ENCODE measurements at places on chromosomes 5 and 9. TPM values are rescaled to one million over a fixed set of nuclear protein-coding genes. Genes with fewer than 3 reads are reported as not detected.
A peak's percentile ranks its signal among the peaks of the same experiment; 100 is the strongest.

- H3K4me3 ChIP-seq = no peak overlapping the region
- H3K4me1 ChIP-seq = no peaks in the 10 kb centered on the region
- no peaks in the 10 kb centered on the region for H3K27me3 ChIP-seq
Observed at GRCh38 chr5:82225525-82226172, 52.5 kb downstream of the RPS23 start.

GRCh38 chr5:158589939-158590338 is 509.8 kb downstream of the EBF1 start:
- H3K4me1 ChIP-seq = no peaks in the 10 kb centered on the region
- H3K36me3 ChIP-seq = no peaks in the 10 kb centered on the region
- no peaks in the 10 kb centered on the region for H3K27me3 ChIP-seq
- no peak for DNase-seq

Gene KIAA0825
- total RNA-seq = 34.6 TPM

DNA sequence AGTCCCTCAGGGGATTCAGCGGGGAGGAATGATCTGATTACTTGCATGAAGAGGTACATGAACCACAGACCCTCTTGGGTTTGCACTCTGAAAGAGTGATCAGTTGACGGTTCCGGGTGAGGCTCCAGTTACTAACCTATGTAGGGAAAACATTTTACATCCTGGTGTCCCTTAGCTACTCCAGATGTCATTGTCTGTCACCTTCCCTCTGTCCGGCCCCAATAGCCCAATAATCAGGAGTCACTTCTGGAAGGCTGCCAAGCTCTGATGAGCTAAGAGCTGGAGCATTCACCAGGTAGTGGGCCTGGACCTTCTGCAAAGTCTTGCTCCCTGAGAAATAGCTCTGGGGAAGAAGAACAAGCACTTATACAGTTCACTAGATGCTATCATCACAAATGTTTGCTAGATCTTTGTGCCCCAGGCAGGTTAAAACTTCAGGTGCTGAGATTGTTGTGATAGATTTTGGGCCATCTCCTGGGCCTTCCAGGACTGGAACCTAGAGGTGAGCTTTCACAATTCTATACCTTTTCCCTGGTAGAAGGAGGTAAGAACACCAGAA is 64.5 kb downstream of the ENTREP1 start:
- no peaks in the 10 kb centered on the region for H3K4me1 ChIP-seq
- H3K27ac ChIP-seq = no peak overlapping the region
- no peak overlapping the region for H3K4me3 ChIP-seq

DNA sequence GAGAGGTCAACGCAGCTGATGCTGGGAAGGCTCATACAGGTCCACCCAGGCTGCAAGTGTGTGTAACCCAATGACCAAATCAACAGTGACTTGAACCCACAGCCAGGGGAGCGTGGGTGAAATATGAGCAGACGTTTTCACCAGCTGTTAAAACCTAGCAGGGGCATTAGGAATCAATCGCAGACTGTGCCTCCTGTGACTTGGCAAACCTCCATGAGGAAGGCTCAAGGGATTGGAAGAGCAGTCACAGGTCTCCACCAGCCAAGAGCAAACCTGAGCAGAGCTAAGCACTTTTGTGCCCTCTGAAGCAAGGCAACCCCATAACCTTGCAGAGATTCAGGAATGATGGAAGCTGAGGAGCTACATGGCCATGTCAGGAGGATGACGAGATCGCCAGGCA is 25.5 kb downstream of the INSYN2B start:
- H3K27ac ChIP-seq = no peak overlapping the region
- no peaks in the 10 kb centered on the region for H3K36me3 ChIP-seq
- no peaks in the 10 kb centered on the region for H3K4me1 ChIP-seq
- DNase-seq = no peak
- H3K4me3 ChIP-seq = no peak overlapping the region

DNA sequence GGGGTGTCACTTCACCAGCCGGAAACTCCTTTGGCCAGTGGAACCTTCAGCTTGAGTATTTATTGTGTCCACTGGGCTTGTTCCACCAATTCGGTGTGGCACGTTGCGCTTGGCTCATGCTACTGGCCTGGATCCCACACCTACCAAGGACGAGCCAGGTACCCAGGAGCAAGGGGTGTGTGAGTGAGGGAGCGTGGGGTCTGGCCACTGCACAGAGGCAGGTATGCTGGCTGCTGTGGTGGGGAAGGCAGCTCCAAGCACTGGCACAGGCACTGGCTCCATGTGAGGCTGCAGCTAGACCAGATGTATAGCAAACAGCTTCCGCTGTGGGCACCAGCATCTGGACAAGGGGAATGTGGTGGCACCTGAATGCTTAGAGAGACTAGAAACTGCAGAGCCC is 28.1 kb upstream of the CYLC2 start:
- no peaks in the 10 kb centered on the region for H3K27me3 ChIP-seq
- H3K4me1 ChIP-seq = no peaks in the 10 kb centered on the region
- H3K4me3 ChIP-seq = no peak overlapping the region
- H3K27ac ChIP-seq = no peak overlapping the region
- DNase-seq = no peak
- H3K36me3 ChIP-seq = no peaks in the 10 kb centered on the region

Gene PCDHB14
- total RNA-seq = 11.5 TPM

DNA sequence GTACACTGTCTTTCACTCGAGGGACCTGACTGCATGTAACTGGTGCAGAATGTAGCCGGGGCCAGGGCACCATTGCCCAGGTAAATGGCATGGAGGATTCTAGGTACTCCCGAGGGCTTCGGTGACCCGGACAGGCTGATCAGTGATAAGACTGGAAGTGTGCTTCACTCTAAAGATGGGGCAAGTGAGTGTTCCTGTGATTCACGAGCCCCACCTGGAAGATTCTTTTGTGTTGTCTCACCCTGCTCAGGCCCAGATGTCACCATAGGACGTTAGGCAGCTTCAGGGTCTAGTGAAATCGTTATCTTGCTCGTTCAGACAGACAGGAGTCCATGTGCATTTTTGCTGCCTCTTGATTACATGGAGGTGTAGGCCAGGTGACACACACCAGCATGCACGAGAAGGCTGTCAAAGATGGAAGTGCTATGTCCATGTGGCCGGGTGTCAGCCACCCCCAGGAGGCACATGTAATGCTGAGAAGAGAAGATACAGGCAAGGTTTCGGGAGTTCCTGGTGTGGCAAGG is 73.9 kb downstream of the WNK2 start:
- H3K4me3 ChIP-seq = no peak overlapping the region
- no peak overlapping the region for H3K27ac ChIP-seq
- peak; percentile 6 for DNase-seq
- no peaks in the 10 kb centered on the region for H3K4me1 ChIP-seq
- H3K36me3 ChIP-seq = no peaks in the 10 kb centered on the region

GRCh38 chr5:120738568-120738967 is 274.5 kb downstream of the PRR16 start:
- no peak overlapping the region for H3K4me3 ChIP-seq
- H3K36me3 ChIP-seq = no peaks in the 10 kb centered on the region
- H3K27me3 ChIP-seq = no peaks in the 10 kb centered on the region
- DNase-seq = no peak

- H3K4me1 ChIP-seq = no peaks in the 10 kb centered on the region
- no peak overlapping the region for H3K4me3 ChIP-seq
- no peaks in the 10 kb centered on the region for H3K36me3 ChIP-seq
Observed at GRCh38 chr9:30482499-30482898, 1901.9 kb upstream of the ACO1 start.

- H3K4me3 ChIP-seq = no peak overlapping the region
- no peaks in the 10 kb centered on the region for H3K36me3 ChIP-seq
- no peaks in the 10 kb centered on the region for H3K4me1 ChIP-seq
- no peak for DNase-seq
Observed at GRCh38 chr5:96329886-96330529, 103.0 kb downstream of the PCSK1 start.

DNA sequence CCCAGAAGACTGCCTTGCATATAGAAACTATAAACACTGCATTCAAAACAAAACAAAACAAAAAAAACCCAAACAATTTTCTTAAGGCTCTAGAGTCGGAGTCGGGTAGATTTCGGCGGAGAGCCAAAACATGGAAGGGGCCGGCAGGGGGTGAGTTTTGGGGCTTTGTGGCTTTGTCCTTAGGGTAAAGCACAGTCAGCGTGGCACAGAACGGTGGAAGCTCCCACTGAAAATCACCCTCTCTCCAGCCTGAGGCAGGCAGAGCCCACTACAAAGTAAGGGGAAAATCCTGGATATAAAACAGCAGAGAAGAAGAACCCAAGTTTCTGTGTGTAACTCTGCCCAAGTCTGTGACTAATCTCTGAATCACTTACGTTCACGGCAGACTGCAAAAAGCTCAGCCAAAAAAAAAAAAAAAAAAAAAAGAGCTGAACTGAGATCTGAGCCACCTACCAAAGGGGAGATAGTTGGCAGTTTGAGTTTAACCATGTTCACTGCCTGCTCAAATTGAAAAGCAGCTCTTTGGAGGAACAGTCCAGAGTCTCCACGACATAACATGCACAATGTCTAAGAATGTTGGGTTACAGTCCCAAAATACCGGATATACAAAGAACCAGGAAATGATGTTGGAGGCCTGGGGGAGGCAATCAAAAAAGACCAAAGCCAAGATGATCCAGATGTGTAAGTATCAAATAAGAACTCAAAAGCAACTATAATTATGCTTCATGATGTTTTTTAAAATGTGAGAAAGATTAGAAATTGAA is 26.6 kb upstream of the OR2K2 start:
- H3K4me1 ChIP-seq = no peaks in the 10 kb centered on the region
- no peaks in the 10 kb centered on the region for H3K36me3 ChIP-seq
- H3K4me3 ChIP-seq = no peak overlapping the region
- DNase-seq = peak; percentile 36

Gene AHRR
- total RNA-seq = not detected

- no peak for DNase-seq
- H3K4me3 ChIP-seq = no peak overlapping the region
- H3K4me1 ChIP-seq = no peaks in the 10 kb centered on the region
- no peak overlapping the region for H3K27ac ChIP-seq
Observed at GRCh38 chr5:10421896-10422691, 19.6 kb upstream of the ROPN1L start.

Gene SHOC1
- total RNA-seq = 1.0 TPM

GRCh38 chr9:95729046-95729445 is 146.4 kb upstream of the ERCC6L2 start:
- no peak for DNase-seq
- H3K36me3 ChIP-seq = no peaks in the 10 kb centered on the region

Gene NR6A1
- total RNA-seq = 2.6 TPM

DNA sequence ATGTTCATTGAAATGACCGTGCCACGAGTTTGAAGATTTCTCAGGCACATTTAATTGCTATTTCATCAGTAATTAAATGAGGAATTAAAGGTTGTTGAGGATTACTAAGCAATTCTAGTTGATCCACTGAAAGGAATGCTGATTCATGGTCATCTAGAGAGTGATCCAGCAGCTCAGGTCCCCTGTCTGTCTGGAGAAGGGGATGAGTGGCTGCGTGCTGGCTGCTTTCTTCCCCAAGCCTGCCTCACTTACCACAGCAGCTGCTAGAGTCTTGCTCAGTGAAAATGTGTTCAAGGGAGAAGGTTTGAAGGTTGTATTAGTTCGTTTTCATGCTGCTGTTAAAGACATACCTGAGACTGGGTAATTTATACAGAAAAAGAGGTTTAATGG is 7.8 kb upstream of the TGFBI start:
- H3K4me1 ChIP-seq = no peaks in the 10 kb centered on the region
- DNase-seq = no peak
- H3K27ac ChIP-seq = peak overlapping the region; percentile 71
- no peak overlapping the region for H3K4me3 ChIP-seq

- H3K4me1 ChIP-seq = peaks cover 10% of the 10 kb centered on the region
- DNase-seq = no peak
- H3K4me3 ChIP-seq = no peak overlapping the region
- no peak overlapping the region for H3K27ac ChIP-seq
Observed at GRCh38 chr9:126619361-126620135, 5.8 kb downstream of the LMX1B start.

- no peaks in the 10 kb centered on the region for H3K27me3 ChIP-seq
- no peak overlapping the region for H3K4me3 ChIP-seq
- H3K36me3 ChIP-seq = no peaks in the 10 kb centered on the region
- no peak for DNase-seq
- no peak overlapping the region for H3K27ac ChIP-seq
Observed at GRCh38 chr5:56681346-56681745, 134.0 kb upstream of the MAP3K1 start.

DNA sequence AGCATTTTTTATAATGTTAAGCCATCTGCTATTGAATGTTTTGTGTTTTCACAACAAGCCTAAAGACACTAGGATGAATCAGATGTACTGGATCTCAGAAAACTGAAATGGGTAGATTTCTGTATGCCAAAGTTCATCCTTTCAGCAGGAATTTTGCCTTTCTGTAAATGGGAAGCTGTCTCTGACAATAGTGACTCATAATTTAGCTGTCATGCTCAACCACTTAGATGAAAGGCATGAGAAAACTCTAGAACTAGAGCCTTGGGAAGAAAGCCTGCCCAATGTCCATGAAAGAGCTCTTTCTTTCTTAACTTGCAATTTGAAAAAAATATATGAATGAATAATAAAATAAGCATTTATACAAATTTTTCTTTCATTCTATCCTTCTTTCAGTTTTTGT is 616.0 kb upstream of the EDIL3 start:
- H3K27me3 ChIP-seq = no peaks in the 10 kb centered on the region
- no peaks in the 10 kb centered on the region for H3K4me1 ChIP-seq
- no peak overlapping the region for H3K4me3 ChIP-seq
- DNase-seq = no peak
- H3K36me3 ChIP-seq = no peaks in the 10 kb centered on the region
- no peak overlapping the region for H3K27ac ChIP-seq

Gene SPACA9
- total RNA-seq = 2.4 TPM

Gene IFNA17
- total RNA-seq = not detected

DNA sequence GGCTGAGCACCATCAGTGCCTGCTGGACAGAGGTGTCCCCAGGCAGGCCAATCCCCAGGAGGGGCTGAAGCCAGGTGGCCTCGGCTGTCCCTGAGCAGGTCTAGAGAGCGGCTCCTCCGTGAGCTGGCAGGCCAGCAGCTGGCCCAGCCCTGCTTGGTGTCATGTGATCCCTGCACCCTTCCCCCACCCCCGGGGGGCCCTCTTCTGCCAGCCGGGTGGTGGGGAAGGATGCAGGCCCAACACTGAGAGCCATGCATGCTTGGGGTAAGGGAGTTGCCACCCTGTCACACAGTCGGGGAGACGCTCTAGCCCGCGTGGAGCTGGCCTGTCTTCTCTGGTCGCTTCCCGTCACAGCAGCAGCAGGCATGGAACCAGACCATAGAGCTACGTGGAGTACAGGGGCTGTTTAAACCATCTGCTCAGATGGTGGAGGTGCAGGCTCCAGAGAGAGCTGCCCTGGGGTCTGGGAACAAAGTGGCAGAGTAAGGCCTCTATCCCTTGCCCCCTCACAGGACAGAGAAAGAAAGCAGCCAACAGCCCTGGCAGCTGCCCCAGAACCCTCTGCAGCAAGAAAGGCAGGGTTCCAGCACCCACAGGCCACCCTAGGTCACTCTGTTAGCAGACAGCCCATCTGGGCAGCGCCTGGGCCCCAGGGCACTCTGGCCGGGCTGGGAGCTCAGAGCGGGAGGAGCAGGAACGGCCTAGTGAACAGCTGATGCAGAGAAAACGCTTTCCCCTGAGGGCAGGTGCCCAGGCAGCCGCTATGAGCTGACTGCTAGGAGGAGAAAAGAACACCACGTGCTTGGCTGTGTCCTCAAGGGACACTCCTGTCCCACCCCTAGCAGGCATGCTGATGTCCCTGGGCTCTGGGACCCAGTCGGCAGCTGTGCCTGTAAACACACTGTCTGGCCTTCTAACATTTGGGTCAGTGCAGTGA is 6.8 kb downstream of the RALGDS start:
- peaks cover 27% of the 10 kb centered on the region for H3K4me1 ChIP-seq
- no peaks in the 10 kb centered on the region for H3K27me3 ChIP-seq
- DNase-seq = peak; percentile 15
- H3K36me3 ChIP-seq = no peaks in the 10 kb centered on the region
